ENCODE measurements at places on chromosomes 11 and 22.
A peak's percentile ranks its signal among the peaks of the same experiment; 100 is the strongest.

DNA sequence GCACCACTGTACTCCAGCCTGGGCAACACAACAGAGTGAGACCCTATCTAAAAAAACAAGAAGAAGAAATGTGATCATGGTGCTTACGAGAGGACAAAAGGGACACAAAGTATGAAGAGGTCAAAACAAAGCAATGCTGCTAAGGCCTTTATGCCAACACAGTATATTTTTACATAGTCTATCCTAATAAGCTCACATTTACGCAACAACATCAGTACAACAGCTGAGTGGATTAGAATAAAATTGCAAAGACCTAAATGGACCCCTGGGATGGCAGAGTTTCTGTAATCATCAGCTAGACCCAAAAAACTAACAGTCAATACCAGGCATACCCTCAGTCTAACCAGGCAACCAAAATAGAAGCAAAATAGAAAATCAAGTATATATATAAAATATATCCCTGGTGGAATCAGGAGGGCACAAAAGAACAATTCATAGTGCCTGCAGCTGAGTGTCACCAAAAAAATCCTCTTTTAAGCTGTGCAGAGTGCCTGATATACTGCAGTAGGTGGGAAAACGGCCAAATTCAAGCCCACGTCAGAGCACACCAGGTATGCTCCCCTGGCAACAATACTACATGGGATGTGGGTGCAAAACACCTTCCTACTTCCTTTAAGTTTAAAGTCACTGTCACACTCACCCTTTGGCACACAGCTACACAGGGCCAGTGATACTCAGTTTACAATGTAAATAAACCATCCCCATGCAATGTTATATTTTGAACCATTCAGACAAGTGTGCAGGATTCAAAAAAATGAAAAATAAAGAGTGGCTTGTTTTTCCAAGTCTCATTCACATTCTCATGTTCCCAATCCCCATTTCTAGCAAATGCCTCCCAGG is 57.8 kb downstream of the RBFOX2 start:
- no peak for DNase-seq

DNA sequence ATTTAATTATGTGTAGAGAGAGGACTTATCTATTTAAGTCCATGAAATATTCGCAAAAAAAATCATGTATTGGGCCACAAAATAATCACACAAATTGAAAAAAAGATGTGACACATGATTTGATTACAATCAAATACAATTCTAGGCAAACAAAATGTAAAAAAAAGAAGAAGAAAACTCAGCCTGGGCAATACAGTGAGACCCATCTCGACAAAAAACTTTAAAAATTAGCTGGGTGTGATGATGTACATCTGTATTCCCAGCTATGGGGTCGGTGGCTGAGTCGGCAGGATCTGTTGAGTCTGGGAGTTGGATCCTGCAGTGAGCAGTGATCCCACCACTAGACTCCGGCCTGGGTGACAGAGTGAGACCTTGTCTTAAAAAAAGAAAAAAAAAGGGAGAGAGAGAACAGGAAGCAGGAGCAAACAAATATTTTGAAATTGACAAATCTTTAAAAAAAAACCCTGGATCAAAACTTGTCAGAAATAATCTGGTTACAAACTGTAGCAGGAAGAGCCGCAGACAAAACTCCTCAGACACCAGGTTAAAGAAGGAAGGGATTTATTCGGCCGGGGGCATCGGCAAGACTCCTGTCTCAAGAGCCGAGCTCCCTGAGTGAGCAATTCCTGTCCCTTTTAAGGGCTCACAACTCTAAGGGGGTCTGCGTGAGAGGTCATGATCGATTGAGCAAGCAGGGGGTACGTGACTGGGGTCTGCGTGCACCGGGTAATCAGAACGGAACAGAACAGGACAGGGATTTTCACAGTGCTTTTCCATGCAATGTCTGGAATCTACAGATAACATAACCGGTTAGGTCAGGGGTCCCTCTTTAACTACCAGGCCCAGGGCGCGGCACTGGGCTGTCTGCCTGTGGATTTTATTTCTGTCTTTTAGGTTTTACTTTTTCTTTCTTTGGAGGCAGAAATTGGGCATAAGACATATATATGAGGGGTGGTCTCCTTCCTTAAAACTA is 3.3 kb upstream of the TYMP start:
- no peak for DNase-seq

- peak; percentile 67 for DNase-seq
Observed at GRCh38 chr22:30426388-30427353, 1.1 kb downstream of the MTFP1 start.

GRCh38 chr22:25013607-25014006 is 61.1 kb downstream of the KIAA1671 start:
- DNase-seq: no peak

DNA sequence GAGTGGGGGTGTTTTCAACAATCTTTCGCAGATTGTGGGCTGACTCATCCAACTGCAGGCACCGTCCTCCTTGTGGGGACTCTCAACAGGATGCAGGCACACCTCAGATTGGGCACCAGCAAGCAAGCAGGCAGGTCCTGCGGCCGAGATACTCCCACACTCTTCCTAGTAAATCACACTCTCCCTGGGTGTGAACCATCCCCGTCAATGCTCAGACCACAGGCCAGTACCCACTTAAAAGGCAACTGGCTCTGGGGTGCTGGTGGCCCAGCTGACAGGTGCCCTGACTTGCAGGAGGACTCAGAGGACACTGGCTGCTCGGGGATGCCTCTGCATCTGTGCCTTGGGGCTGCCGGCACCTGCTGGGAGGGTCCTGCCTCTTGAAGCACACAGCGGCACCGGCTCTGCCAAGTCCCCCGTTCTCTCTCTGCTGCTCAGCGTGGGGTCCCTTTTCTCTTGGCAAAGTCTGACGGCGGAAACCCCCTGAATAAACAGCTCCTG is 282.5 kb downstream of the CTTN start:
- DNase-seq: peak; percentile 24

DNA sequence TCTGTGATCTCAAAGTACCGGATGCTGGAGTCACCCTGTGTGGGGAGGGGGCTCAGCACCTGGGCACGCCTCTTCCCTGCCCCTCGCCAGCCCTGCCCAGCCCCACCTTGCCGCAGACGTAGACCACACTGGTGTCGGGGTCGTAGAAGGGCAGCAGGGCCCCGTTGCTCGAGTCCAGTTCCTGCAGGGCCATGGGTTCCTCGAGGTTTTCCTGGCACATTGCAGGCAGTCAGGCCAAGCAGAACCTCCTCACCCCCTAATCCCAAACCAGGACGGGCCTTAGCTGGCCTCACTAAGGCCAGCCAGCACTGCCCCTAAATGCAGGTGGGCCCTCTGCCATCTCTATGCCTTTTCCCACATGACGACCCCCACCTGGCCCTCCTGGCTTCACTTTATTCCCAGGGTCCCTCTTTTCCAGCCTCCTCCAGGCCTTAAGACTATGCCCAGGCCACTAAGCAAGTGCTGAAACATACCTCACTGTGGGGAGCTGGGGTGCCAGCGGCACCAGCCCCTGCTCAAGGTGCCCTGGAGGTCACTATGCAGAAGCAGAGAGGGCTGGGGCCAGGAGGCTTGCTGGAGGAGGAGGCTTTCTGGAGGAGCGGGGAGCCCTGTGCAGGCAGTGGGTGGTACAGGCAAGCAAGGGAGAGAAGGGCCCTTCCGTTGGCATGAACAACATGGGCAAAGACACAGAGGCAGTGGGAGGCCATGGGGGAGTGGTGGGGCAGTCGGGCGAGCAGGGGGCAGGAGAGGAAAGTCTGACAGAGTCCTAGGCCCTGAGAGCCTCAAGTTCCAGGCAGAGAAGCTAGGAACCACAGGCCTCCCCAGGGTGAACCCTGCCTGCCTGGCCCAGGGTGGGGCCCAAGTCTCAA is 2.8 kb downstream of the CORO1B start:
- DNase-seq: no peak
